ENCODE measurements at places on chromosomes 1 and 21.

- DNase-seq, result no peak
Observed at GRCh38 chr1:32388641-32389040, 5.6 kb downstream of the BSDC1 start.

- no peak for DNase-seq
Observed at GRCh38 chr1:244353551-244354091, 98.1 kb downstream of the ADSS2 start.

DNA sequence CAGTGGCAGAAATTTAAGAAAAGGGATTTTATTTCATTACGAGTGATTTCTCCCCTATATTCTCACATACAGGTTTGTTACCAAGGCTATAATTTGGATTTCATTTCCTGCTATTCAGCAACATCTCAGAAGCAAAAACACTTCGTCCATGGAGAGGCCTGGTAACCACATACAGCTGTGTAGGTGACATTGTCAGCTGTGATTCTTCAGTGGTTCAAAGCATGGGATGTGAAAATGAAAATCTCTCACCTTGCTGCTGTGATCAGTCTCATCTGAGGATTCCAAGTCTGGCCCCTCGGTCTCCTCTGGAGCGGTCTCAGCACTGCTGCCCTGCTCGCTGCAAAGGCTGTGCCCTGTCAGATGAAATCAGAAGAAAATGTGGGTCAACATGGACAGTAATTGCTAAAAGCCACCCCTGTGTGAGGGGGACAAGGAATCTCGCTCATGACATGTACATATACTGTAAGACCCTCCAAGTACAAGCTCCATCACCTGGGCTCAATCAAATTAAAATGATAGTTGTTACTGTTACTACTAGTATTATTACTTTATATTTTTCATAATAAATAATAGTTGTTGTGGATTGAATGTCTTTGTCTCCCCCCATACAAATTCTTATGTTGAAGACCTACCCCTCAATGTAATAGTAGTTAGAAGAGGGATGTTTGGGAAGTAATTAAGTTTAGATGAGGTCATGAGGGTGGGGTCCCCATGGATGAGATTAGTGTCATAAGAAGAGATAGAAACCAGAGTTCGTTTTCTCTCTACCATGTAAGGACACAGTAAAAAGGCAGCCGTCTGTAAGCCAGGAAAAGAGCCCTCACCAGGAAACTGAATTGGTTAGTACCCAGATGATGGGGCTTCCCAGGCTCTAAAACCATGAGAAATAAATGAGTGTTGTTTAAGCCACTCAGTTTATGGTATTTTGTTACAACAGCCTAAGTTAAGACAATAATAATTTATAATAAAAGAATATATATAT lies 126.7 kb upstream of the KRTAP19-8 start:
- no peak for DNase-seq

- DNase-seq, result no peak
Observed at GRCh38 chr1:209723756-209724693, 19.4 kb downstream of the HSD11B1 start.

GRCh38 chr1:208476846-208477170 lies 232.6 kb upstream of the PLXNA2 start:
- no peak for DNase-seq

DNA sequence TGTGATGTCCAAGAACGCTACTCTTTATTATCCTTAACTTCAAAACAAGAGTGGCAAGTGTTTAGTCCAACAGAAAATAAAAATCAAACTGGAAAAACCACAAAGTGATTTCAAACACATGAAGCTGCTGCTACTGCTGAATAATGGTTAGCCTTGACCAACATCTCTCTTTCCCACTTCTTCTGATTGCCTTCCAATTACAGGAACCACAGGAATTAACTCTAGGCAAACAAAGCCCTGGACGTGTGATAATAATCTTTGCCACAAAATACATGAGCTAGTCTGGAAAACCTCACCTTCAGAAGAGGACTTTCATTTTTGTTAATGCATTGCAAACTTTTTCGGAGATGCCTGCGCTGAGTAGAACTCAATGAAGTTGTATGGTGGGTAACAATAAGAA lies 48.6 kb upstream of the COL11A1 start:
- DNase-seq, result no peak

DNA sequence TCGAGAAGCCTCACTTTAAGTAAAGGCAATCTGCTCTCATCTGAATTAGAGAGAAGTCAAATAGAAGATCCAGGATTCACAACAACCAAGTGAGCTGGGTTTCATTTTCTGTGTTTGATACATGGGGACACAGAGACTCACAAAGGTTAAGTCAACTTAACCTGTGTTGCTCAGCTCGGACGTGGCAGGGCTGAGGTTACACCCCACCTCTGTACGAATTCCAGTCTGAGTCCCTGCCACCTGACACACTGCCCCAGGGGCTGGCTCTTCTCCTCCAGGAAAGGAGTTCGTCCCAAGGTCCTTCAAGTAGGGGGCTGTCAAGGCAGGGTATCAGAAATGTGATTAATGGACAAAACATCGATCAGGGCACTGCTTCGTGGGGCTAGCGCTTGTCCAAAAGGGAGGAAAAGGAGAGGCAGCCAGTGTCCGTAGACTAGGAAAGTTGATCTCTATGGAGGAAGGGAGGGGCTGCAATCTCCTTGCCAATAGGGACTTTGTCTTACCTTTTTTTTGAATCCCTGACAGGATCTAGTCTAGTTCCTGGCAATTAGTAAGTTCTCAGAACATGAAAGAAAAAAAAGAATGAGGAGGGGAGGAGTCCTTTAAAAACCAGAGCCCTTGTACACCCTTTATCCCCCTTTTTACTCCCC lies 116.4 kb downstream of the CNIH3 start:
- DNase-seq, result no peak

DNA sequence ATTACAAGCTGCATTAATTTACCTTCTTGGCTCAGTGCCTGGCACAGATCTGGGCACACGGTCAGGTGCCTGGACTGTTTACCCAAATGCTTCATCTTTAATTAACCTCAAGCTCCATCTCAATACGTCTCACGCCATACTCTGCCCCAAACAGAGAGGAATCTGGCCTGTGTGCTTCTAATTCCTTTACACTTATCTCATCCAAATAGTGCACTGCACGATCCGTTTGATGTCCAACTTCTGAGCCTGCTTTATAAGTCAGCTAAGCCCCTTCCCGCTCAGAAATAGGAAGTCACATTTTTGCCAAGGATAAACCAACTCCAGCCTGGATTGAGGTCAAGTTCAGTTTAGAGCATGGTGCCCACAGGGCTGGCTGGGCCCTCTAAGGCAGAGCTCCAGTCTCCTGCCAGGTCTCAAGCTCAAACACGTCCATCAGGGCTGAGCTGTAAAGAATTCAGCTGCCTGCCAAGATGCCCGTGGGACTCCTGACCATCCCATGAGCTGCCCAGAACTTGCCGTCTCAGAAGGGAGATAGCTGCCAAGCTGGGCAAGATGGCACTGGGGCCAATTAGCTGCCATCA lies 233.5 kb downstream of the TRABD2B start:
- no peak for DNase-seq

GRCh38 chr1:115112496-115113375 lies 23.4 kb upstream of the TSPAN2 start:
- DNase-seq, result peak; percentile 52

GRCh38 chr1:156920233-156921052 lies at the start of gene LRRC71:
LRRC71 (plus strand) TSS chr1:156920632; CDS start chr1:156920804, 172 bp downstream.
- peak; percentile 39 for DNase-seq

GRCh38 chr1:184867866-184868689 lies 106.2 kb downstream of the NIBAN1 start:
- no peak for DNase-seq

- no peak for DNase-seq
Observed at GRCh38 chr21:36075953-36076352, 6.1 kb downstream of the CBR1 start.

- DNase-seq, result no peak
Observed at GRCh38 chr1:221016751-221017150, 137.5 kb downstream of the HLX start.

DNA sequence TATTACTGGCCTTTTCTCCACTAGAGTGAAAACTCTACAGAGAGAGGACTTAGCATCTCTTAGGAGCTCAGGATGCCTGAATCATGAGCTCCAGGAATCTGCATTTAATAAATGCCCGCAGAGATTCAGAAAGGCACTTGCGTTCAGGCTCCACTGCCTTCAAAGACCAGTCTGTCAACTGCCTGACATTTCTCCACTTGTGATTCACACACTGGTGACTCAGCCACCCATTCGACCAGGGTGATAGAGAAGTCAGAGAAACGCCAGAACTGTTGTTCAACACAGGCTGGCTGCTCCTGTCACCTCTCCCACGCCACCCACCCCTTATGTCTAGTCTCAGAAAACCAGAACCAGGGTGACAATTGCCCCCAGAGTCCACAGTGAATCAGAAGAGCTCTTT lies 26.9 kb upstream of the LBR start:
- peak; percentile 63 for DNase-seq

DNA sequence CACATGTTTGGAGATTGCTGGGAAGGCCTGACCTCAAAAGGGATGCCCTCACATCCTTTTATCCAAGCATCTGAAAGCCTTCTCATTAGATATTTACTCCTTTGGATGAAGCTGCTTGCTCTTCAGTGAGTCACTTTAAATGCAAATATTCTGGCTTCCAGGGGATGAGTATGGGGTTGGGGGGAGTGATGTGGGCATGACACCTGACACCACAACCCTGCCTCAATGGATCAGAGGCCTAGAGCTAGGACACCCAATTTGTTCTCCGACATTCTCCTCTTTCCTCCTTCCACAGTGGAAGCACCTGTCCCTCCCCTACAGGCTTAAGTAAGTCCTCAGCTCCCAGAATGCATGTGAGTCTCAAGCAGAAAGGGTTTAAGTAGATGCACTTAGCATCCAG lies 238.3 kb downstream of the OMA1 start:
- no peak for DNase-seq

GRCh38 chr1:235817101-235817728 lies 49.5 kb downstream of the LYST start:
- no peak for DNase-seq

GRCh38 chr1:42533101-42533863 lies 70.2 kb downstream of the CCDC30 start:
- DNase-seq, result no peak

- DNase-seq, result no peak
Observed at GRCh38 chr1:181101581-181102226, 13.2 kb downstream of the IER5 start.

DNA sequence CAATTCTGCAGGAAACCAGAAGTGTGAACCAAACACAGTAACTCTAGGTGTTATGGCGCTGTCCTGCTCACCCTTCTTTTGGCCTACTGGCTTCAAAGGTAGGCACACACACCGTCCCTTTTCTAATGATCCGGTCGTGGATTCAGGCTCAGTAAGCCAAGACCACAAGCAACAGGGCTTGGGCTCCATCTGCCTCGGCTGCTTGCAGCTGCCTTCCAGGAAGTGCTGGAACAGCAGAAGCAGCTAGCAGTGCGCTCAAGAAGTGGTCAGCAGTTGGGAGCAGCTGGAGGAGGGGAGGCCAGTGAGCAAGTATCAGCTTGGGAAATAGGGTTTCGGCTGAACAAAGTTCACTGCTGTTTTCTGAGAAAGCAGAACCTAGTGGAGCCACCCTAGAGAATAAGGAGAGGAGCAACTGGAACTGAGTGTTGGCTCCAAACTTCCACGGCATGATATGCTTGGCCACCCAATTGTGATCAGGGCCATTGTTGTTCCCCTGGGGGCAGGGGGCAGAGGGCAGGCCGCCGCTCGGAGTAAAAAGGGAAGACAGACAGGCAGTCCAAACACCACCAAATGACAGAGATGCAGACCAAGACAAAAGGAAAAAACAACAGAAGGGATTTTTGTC lies 173.4 kb downstream of the TOMM20 start:
- DNase-seq, result no peak

- DNase-seq, result peak; percentile 65
Observed at GRCh38 chr1:212683357-212683722, 16.3 kb downstream of the BATF3 start.

- DNase-seq, result no peak
Observed at GRCh38 chr1:183195142-183195574, 9.1 kb downstream of the LAMC2 start.

DNA sequence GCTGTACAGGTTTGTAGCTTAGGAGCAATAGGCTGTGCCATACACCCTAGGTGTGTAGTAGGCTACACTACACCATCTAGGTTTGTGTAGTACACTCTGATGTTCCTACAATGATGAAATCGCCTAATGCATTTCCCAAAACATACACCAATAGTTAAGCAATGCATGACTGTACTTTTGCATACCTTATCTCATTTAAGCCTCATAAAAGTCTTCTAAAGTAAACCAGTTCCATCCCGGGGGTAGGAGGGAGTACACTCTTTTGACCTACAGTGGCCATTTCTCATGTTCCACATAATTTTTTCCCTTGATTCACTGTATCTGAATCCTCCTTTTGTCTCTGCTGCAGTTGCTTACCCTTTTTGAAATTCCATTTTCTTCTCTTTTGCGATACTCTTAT lies 12.2 kb downstream of the TRMT13 start:
- no peak for DNase-seq

DNA sequence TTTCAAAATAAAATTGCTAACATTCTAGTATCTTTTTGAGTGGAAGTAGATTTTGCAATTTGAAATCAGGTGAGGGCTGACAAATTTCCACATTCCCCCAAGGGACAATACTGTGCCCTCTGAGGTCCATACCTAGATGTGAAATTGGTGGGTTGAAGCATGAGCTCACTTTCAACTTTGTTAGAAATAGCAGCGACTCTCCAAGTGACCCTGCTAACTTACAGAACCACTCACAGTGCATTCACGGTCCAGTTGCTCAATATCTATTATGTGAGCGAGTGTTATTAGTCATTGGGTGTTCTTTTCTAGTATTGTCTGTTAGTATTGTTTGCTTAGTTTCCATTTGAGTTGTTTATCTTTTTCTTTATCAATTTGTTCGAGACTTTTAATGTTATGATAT lies 53.6 kb upstream of the ASB17 start:
- DNase-seq, result no peak

DNA sequence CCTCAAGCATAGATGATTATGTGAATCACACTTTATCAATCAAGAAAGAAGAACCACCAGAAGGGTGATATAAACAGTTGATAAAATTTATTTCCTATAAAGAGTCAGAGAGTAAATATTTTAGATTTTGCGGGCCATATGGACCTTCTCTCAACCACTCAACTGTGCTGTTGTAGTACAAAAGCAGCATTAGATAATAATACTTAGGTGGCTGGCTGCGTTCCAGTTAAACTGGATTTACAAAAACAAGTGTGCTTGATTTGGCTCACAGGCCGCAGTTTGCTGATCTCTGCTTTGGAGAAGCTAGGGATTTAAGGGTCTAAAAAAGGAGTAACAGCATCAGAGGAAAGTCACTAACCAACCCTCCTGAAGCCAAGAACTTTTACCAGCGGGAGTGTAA lies 1406.0 kb downstream of the KCNT2 start:
- no peak for DNase-seq

DNA sequence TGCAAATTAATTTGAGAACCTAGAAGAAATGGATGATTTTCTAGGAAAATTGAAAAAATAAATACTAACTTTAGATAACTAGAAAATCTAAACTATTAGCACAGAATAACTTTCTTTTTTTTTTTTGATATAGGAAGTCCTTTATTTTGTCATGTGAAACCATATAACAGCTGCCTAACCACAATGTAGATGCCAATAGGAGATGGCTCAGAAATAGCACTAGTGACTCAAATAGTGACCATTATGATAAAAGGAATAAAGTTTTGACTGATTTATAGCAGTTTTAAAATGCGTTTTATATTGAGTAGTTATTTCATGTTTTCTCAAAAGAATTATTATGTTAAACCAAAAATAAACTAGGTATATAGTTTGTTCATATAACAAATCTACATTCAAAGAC lies 158.0 kb upstream of the CACYBP start:
- no peak for DNase-seq
